ENCODE measurements at places on chromosomes 3 and 15. TPM values are rescaled to one million over a fixed set of nuclear protein-coding genes. Genes with fewer than 3 reads are reported as not detected.

Gene ATP13A4
- total RNA-seq = 47.2 TPM

Gene HIGD2B
- total RNA-seq = not detected

Gene BLM
- total RNA-seq = 1.2 TPM

Gene CELF6
- 2.1 TPM for total RNA-seq

Gene GOLGA6A
- total RNA-seq = not detected

Gene TRPC1
- 9.9 TPM for total RNA-seq

DNA sequence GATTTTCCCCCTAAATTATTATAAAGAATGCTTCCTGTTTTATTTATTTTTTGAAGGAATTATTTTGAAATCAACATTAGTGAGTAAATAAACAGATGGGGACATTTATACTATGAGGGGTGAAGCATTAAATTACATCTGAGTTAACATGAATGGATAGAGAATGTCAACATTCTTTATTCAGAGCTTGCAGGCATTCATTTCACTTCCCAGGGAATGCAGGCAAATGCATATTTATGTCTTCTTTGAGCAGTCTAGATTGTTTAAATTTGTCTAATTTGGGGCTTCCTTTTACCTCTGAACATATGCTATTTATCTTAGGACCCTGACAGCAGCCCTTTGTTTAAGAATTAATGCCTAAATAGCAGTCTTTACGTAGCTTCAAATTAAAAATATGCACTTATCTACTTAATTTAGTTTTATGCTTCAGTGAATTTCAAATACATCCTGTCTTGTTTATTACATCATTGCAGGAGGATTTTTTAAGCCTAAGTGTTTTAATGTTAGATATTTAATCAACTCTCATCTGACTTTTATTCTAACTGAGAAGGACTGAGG is 630.5 kb upstream of the LMCD1 start:
- no peak for DNase-seq

GRCh38 chr3:144670571-144670970 is 698.9 kb downstream of the DIPK2A start:
- DNase-seq = no peak

DNA sequence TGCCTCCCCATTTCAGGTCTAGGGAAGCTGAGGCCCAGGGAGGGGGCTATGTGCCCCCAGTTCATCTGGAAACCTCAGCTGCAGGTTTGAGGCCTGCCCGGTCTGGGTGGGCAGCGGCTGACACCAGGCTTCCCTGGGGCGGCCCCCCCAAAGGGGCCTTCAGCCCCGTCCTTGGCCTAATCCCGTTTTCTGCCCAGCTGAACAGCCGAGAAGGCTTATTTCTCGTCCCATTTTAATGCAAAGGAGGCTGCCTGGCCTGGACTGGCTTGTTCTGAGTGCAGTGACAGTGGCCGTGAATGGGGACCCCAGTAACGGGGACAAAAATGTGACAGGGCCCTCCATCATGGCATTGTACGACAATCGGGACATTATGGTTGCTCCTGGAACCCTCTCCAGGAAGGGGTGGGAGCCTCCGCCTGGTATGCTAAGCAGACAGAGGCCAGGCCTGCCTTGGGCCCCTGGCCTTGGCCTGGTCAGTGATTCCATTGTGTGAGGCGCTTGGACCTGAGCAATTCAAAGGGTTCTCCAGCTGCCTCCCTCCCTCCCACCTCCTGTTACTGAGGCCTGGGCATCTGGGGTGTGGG is 93.9 kb downstream of the WNT7A start:
- no peak for DNase-seq

GRCh38 chr3:192986379-192986778 is 68.7 kb upstream of the MB21D2 start:
- DNase-seq = no peak

- DNase-seq = no peak
These were observed 9.8 kb downstream of the LRIG1 start for GRCh38 chr3:66490984-66491383.

GRCh38 chr3:9951962-9952805 is at the start of gene PRRT3:
PRRT3 (minus strand) TSS chr3:9952408; CDS start chr3:9950115, 2,293 bp downstream.
- DNase-seq = no peak

- DNase-seq = no peak
These were observed 928.1 kb downstream of the ROBO1 start for GRCh38 chr3:78839693-78840092.

DNA sequence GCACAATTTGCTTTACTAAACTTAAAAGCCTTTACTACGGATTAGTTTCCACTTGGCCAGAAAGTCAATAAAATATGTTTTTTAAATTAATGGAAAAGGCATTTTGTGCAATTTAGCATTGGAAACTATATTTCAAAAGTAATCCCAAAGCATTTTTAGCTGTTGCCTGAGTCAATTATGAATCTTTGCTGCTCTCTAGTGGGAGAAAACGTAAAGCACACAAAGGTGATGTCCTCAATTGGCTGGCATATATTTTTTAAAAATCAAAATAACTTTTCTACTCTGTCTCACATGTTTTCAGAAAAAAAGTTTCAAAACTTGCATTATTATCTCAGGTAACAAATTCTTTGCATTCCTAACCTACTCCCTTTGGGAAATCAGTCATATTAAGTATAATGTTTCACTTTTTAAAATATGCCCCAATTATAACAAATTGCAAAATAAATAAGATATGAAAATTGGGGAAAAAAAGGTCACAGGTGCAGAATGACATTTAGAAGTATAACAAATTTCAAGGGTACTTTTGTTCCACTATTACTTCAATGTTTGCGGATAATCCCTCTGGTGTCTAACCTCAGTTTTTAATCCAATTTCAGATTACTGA is 47.2 kb upstream of the TEX55 start:
- no peak for DNase-seq

DNA sequence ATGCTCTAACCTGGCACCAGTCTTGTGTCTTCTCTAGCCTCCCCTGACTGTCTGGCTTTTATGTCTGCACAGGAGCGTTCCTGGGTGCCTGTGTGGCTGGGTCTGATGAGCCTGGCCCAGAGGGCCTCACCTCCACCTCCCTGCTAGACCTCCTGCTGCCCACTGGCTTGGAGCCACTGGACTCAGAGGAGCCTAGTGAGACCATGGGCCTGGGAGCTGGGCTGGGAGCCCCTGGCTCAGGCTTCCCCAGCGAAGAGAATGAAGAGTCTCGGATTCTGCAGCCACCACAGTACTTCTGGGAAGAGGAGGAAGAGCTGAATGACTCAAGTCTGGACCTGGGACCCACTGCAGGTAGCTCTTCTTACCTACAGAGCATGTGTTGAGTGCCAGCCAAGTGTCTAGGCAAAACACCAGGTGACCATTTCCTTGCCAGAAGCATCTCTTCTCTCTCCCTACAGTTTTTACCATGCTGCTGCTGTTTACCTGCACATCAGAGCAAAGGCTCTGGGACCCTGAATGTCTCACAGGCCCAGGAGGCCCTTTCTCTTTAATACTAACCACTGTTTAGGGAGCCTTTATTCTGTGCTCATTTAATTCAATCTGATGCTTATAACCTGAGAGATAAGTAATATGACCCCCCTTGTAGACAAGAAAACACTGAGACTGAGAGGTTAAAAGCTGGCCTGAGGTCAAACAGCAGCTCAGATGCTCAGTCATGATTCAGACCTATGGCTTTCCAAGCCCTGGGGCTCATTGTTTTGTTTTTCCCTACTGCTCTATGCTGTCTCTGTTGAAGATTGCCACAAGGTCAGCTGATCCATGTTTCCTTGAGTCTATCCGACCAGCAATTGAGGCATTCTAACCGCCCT is 10.4 kb downstream of the PODXL2 start:
- no peak for DNase-seq

GRCh38 chr3:141969711-141970110 is 93.3 kb downstream of the ATP1B3 start:
- no peak for DNase-seq

GRCh38 chr3:157094301-157094700 is 65.6 kb downstream of the CCNL1 start:
- no peak for DNase-seq
